ENCODE measurements at places on chromosomes 5 and 9.

DNA sequence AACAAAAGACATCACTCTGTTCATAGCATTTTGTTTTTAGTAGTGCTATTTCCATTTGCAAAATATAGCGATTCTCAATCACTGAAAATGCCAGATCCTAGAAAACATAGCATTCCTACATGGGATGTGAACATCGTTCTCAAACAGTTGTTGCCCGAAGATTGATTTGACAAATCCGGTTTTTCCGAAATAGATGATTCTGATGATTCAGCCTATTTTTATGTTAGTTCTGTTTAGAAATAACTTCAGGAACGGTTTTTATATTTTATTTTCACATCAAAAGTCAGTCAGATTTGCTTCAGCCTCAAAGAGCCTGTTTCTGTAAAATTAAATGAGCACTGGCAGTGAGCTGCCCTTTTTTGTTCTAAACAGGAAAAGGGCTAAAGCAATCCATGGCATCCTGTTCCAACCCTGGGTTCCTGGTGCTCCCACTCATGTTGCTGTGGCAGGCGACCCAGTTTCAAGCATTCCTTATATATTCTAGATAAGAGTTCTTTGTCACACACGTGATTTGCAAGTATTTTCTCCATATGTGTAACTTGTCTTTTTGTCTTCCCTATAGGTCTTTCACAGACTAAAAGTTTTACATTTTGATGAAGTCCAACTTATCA lies 14.2 kb upstream of the PSIP1 start:
- no peak for DNase-seq

DNA sequence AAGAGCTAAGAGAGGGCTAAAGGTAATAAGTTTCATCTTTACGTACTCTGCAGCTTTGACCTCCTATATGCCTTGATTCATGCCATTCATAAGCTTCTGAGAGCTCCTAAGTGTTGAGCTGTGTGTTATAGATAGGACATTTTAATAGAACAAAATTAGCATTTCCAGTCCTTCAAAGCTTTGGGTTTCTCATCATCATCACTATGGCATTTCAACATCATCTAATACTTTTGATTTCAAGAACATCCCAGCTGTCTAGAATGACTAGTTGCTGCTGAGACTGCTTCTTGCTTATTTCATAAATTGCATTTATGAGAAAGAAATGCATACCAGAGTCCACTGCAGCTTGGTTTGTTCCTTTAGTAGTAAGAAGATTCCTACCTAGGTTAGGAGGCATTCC lies 201.7 kb downstream of the SGCD start:
- DNase-seq: no peak

DNA sequence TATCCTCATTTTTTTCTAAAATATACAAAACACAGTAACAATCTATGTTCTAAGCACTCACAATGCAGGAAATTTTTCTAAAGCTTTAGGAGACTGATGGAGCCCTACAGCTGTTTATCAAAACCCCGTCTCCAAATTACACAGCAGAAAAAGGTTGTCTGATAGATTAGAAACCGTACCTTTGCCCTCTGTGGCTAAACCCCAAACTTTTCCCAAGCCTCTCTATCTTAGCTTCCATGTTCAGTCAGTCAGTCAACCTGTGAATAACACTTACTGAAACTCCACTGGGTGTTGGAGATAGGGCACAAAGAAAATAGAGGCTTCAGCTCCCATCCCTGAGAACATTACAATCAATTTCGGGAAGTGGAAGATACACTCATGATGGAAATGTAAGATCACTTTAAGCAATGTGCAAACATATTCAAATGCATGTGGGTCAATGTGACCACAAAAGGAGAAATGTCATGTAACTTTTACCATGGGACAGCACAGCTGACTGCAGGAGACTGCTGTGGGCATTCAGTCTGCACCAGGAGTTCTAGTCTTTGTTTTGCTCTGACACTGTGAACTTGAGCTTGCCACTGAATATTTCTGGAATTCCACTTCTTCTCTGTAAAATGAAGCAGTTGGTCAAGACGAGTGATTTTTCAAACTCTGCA lies 279.5 kb upstream of the PIK3R1 start:
- DNase-seq: no peak

- DNase-seq: no peak
These were observed 124.5 kb upstream of the LRRTM2 start for GRCh38 chr5:138999674-139000073.

GRCh38 chr9:112844771-112845542 lies 45.7 kb downstream of the SLC46A2 start:
- DNase-seq: no peak

GRCh38 chr9:93187574-93187973 lies 3.6 kb downstream of the WNK2 start:
- no peak for DNase-seq

DNA sequence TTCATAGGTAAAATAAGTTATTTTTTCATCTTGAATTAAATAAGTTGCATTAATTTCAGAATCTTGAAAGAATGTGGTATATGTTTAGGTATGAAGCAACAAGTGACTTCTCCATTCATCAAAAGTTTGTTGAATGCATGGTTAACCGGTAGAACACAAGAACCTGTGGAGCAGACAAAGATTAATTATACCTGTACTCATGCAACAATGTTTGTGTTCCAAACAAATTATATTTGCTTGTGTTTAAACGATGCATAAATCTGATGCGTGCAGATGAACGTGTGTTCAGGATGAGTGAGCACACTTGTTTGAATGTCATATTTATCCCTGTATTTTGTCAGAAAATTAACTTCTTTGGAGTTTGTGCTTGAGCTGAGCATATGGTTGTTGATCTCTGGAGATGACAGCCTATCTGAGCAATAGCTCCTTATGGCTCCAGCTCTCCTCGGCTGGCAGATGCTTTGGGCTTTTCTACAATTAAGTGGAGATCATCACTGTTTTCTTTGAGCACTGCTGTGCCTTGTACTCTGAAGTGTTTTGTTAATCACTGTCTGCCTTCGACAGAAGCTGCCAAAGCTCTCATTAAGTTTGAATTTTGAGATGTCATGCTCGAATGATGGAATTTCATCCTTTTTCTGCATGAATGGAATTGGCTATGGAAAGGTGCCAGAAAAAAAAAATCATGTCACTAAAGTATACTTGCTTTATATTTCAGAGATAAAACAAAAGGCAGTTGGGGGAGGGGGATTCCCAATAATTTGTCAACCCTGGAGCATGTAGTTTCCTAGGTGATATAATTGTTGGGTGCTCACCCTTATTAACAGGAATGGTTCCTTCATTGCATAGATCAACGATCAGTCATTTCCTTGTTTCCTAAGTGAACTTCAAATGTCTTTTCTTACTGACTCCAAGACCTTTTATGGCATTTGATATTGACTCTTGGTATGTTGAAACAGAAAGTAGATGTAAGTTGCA lies 502.5 kb upstream of the ARRDC3 start:
- no peak for DNase-seq

DNA sequence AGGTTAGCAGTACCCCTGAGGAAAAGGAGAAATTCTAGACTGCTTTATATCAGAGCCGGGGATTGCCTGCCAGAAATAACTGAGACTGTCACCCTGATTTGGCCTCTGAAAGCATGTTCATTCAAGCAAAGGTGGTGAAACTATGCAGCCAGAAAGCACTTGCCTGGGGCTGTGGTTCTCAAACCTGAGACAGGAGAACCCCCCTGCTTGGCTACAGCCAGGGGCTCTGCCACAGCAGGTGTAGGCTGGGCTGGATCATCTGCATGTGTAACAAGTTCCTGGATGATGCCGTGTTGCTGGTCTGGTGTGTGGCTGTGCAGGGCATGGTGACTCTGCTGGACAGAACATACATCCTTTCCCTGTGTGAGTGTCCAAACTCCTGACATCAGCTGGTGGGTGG lies 157.8 kb downstream of the NXNL2 start:
- no peak for DNase-seq

GRCh38 chr5:72509401-72509800 lies 2.2 kb upstream of the ZNF366 start:
- no peak for DNase-seq

DNA sequence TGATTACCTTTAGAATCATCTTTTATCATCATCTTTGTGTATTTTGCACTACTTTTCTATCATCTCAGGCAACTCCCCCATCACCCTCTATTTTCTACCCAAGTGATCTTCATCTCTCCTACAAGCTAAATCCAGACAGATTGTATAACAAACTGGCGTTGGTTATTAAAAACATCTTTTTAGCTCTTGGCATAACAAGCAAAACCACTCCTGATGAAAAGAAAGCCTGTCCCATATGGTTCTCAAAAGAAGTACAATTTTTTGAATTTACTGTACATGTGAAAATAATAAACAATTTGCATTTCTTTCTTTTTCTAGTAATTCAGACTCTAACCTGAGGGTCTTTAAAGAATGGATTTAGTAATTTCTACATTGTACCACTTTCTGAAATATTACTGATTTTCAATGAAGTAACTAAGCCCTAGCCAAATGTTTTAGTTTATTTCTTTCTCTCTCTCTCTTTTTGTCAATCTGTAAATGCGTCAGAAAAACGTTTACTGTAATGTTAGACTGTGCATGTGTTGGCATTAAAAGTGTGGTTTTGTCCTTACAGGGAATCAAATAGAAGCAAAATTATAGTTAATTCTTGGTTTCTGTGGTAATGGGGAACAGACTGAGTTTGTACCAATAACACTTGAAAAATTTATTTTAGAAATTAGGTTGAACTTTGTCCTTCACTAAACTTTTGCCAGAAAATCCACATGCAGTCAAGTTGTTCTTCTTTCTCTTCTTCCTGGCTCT lies 52.5 kb upstream of the RPS23 start:
- no peak for DNase-seq

DNA sequence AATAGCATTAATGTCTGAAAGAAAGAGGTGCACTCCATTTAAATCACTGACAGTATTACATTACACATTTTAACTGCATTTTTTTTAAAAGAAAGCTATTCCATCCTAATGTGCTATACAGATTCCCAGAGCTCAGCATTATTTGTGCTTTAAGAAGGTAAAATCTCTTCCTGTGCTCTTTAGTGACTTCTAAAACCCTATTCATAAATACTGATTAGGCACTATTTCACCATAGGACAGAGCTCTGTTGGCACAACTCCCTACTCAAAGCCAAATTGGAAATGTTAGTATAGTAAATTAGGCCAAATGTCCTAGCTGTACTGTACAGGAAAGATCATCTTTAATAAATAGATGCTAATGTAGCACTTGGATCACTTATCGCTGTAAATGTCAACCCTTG lies 262.5 kb downstream of the TUSC1 start:
- no peak for DNase-seq
